NCI-H774 (cell line): ENCODE measurements at places on chromosomes 4 and X.

- no peak for DNase-seq
Measured at GRCh38 chrX:68934421-68934820, 105.6 kb downstream of the EFNB1 start.

DNA sequence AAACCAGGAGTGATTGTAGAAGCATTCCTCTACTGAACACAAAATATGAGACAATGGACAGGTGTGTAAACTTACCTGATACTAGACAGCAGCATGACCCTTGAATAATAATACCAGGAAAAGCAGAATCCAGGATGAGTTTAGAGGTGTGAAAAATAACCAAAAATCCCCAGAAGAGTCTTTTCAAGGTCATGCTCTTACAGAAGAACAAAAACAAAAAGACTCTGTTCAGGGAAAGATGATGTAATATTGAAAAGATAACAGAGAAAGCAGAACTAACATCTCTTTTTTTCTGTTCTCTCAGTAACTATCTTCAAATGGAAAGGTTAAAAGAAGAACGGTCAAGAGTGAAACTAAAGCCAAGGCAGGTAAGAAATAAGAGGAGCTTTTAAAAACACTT lies 14.0 kb upstream of the ARHGAP10 start:
- no peak for DNase-seq

DNA sequence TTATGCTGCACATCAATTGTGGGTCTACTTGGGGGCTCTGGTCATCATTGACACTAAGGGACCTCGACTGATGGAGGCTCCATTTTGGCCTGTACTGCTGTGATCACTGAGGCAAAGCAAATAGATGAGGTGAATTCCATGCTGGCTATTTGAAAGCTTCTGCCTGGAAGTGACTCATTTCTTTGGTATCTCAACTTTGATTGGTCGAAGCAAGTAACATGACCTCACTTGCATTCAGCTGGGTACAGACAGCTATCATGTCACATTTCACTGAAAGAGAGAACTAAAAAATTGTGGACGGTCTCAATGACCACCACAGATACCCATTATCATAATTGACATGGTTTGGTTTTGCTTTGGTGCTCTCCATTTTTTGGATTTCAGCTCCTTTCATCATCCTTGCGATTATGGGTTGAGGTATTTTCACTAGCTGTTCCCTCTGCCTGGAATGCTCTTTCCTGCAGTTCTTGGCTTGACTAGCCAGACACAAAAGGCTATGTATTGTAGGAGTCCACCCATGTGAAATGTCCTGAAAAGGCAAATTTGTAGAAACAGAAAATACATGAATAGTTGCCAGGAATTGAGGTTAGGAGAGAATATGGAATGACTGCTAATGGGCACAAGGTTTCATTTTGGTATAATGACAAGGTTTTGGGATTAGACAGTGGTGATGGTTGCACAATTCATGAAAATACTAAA lies 369.2 kb upstream of the LCORL start:
- DNase-seq: no peak

DNA sequence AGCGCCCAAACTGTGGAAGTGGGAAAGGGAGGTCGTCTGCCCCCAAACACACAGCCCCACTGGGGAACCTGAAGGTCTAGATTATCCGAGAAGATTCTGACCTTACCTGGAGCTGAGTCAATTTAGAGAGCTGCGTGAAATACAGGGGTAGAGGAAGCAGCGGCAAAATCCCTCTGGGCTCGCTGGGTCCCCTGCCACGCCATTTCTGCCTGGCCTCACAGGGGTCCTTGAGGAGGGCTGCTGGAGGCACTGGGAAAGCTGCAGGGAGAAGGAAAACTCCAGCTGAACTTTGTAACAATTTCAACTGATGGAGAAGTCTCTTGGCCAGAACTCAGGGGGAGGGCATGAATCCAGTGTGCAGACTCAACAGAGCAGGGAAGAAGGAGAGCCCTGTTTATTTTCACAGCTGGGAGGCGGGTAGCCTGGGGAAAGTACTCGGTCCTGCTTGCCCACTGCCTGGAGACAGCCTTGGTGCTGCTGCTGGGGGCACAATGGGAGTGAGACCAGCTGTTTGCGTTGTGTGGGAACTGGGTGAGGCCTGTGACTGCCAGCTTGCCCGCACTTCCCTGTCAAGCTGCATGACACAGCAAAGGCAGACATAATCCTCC lies 93.2 kb upstream of the MAPK10 start:
- no peak for DNase-seq

- no peak for DNase-seq
Measured at GRCh38 chr4:36288731-36289426, 7.5 kb downstream of the DTHD1 start.

DNA sequence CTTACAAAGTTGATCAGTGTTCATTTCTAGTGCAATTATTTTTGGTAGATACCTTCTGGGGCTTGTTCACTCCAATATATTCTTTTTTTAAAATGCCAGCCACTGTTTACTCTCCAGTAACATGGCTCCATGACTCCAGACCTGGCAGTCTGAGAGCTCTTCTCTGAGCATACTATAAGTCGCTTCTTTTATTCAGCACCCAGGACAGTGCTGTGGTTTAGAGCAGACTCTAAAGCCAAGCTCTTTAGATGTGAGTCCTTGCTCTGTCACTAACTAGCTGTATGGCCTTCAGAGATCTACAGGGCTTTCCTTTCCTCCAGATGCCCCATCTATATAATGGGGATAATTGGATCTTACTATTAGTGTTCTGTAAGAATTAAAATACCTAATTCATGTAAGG lies 200.2 kb upstream of the FAM241A start:
- no peak for DNase-seq

DNA sequence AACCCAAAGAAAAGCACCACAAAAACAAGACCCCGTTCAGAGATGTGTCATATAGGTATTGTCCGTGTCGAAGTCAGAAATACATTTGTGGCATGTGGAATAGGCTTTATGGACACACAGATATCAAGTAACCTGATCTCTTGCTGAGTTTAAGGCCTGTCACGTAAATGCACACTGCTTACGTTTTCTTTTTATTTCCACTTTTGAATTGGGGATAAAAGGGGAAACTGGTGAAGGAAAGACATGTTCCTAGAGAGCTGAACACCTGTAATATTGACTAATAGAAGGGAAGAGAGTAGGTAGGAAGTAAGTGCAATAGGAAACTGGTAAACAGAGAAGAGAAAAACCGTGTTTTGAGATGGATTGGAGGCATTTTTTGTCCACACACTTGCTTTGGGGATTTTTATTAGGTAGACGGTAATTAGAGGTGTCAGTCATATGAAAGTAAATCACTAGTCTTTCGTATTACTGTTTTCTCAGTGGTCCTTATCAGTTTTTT lies 24.9 kb downstream of the TMEM131L start:
- no peak for DNase-seq

GRCh38 chr4:177404986-177405385 lies 37.3 kb downstream of the AGA start:
- no peak for DNase-seq

DNA sequence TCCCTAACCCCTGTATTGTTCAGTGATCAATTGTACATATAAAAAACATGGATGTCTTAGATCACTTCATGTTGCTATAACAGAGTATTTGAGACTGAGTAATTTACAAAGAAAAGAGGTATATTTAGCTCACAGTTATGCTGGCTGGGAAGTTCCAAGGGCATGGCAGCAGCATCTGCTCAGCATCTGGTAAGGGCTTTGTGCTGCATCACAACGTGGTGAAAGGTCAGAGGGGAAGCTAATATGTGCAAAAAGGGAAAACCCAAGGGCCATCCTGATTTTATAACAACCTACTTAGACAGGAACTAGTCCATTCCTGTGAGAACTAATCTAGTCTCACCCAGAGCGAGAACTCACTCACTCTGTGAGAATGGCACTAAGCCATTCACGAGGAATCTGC lies 128.2 kb upstream of the OTUD4 start:
- no peak for DNase-seq

DNA sequence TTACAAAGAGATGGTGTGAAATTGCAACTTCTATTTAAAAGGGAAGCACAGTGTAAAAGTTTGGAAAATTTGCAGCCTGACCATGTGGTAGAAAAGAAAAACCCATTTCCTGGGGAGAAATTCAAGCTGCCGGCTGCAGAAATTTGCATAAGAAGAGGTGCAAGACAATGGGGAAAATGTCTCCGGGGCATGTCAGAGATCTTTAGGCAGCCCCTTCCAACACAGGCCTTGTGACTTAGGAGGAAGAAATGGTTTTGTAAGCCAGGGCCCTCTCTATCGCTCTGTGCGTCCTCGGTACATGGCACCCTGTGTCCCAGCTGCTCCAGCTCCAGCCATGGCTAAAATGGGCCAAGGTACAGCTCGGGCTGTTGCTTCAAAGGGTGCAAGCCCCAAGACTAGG lies 40.4 kb downstream of the CCDC158 start:
- DNase-seq: no peak

DNA sequence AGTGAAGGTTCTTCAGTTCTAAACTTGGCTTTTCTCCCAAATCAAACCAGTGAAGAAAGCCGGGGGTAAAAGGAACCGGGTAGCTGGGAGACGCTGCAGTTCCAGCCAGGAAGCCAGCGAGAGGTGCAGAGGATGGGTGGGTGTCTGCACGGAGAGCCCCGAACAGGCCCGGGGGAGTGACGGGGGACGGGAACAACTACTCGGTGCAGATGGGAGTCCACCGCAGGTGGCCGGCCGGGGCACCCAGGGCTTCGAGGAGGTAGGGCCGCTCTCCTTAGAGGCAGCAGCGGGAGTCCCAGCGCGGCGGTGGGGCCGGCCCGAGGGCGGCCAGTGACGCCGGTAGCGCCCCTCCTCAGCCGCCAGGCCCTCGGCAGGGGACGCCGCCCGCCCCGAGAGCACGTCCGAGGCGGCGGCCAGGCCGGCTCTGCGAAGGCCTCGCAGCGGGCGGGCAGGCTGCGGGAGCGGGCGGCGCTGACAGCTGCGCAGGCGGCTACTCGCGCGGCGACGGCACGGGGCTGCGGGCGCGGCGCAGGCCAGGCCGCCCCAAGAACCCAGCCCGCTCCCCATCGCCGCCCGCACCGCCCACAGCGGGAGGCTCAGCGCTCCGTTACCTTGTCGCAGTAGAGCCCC lies 449 bp downstream of the FBXL5 start:
- no peak for DNase-seq
